Fibroblast of skin of right biceps (primary cell): ENCODE measurements at places on chromosomes 6 and 20.
A peak's percentile ranks its signal among the peaks of the same experiment; 100 is the strongest.

DNA sequence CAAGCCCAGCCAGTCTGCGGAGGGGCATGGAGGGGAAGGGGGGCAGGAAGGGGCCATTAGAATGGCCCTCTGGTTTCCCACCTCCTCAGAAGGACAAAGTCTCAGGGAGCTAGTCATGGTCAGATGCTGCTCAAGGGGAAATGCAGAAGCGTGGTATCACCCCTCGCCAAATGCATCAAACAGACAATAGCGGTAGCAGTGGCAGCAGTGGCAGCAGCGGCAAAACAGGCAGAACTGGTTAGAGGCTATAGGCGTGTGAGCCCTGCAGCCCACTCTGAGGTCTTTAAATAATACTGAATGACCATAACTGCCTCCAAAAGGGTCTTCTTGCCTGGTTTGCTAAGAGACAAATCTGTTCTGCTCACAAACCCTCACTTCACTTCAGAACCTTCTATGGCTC, 186.7 kb downstream of the TFAP2C start:
- DNase-seq = no peak

DNA sequence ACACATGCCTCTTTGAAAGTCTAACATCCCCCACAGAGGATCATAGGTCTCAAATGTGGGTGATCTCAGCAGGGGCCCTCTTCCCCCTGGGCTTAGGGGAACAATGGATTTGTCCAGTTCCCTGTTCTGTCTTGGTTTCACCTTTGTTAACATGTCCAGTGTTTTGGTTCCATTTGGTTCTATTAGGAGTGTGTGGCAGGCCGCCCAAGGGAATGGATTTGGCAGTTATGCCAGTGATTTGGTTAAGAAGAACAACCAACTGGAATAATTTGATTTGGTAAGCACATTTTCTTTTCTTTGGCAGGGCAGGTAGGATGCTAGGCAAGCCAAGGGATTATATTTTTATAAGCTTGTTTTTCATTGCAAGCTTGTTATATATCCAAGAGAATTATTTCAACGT, 28.5 kb upstream of the ENPP1 start:
- DNase-seq = no peak

DNA sequence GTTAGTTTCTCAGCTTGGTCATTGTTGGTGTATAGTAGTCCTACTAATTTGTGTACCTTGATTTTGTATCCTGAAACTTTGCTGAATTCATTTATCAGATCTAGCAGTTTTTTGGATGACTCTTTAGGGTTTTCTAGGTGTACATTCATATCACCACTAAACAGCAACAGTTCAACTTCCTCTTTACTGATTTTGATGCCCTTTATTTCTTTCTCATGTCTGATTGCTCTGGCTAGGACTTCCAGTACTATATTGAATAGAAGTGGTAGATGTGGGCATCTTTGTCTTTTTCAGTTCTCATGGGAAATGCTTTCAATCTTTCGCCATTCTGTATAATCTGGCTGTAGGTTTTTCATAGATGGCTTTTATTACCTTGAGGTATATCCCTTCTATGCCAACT, 61.3 kb upstream of the HEY2 start:
- DNase-seq = no peak

DNA sequence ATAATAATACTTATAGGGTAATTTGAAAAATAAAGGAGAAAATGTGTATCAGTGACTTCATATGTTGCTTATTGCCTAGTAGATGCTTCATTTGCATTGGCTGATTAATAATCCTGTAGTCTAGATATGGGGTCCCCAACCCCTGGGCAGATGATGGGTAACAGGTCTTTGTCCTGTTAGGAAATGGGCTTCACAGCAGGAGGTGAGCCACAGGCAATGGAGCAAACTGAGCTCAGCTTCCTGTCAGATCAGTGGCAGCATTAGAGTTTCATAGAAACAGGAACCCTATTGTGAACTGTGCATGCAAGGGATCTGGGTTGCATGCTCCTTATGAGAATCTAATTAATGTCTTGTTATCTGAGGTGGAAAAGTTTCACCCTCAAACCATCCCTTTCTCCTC, 1049.5 kb upstream of the EPHA7 start:
- DNase-seq = no peak

DNA sequence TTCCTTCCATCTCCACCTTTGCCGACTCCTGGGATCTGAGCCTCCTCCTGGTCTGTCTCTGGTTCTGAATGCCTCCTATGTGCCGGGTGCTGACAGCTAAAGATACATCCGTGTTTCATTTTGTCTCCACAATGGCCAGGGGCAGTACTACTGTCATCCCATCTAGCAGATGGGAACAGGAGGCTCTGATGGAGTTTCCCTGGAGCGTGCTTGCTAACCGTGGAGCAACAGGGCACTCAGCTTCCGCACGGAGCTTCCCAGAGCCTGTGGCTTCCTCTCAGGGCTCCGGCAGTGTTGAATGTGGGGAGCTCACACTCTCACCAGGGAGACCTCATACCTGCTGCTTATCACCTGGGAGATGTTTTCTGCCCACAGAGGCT, 11.9 kb upstream of the NPBWR2 start:
- no peak for DNase-seq

DNA sequence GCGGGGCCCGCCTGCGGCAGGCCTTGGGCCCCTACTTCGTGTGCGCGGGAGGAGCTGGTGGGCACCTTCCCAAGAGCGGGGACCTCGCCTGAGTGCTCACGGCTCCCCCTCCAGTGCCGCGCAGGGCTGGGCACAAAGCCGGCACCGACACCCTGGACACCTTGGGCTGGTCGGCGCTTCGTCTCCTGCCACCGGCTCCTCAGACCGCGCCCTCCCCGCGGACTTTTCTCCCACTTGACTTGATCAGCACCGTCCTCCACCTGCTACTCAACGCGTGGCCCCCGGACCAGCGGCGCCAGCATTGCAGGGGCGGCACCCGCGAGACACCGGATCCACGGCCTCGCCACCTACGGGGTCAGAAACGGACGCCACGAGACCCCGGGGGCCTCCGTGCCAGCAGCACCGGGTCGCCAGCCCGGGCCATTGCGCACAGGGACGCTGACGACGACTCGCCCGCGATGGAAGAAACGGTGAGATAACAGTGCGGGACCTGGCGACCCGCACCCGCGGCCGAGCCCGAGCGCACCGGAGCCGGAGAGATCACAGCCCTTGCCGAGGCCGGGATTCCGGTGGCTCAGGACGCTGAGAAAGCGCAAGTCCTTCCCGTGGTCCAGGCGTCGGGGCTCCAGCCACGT, 154.2 kb downstream of the DLL1 start:
- no peak for DNase-seq

DNA sequence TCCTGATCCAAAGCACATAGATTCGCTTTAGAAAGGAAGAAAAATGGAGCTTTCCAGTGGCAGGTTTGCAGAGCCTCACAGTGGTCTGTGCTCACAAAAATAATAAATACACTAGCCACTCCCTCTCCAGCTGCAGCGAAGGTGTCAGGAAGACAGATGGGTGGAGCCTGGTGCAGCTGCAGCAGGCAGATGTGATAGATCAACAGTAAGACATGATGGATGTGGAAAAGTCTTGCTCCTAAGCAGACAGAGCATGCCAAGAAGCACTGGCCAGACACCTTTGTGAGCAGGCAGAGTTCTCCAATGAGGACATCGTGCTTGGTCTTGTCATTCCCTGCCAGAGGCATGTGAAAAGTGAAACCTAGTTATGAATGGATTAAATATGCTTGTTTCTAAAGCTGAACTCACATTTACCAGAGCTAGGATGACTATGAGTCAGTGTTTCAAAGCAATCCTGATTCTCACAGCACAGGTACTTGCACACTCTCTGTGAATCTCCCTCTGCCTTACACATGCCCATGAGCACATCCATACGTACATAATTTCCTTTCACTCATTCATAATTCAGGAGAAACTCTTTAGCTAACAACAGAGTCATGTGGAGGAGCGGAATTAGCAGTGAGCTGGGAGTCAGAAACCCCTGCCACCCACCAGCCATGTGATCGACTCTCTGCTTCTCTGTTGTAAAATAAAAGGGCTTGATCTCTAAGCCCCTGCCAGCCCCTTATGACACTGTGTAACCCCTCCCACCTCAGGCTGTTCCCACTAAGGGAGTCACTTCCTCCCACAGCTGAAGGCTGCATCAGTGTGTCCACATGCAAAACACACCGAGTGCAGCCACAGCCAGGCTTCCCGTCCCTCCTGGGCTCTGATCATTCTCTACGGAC, 111.2 kb downstream of the SCML4 start:
- DNase-seq = peak; percentile 56

GRCh38 chr6:64217721-64218620, 582.4 kb downstream of the PHF3 start:
- peak; percentile 76 for DNase-seq

DNA sequence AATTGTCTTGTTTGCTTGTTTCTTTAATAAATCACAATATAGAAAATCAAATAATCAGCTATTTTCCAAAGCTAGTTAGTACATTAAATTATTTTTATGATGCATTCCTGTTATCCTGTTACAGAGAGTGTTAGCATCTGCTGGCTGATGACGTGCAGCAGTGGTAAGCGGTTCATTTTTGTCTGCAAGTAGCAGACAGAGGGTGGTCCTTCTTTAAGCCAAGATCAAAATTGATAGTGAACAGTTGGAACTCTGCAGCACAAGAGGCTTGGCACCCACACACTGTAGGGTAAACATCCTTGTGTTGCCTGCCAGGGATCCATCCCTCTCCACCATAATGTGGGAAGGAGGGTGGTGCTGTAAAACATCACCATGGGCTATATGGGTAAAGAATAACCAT, 158.3 kb downstream of the FRK start:
- DNase-seq = no peak

DNA sequence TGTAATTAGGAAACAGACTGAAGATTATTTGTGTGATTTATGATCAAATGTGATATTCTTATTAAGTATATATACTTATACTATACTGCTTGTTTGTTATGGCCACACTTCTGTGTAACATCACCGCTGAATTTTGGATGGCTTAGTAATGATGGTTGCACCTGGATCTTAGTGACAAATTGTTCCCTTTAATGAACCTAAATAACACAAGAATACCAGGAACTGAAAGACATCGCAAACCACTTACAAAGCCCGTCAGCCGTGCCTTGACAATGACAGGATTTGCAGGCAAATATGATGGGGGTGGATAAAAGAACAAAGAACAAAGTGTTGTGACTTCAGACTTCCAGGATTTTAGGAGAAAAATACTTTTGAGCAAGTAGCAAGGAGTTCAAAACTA, 67.1 kb downstream of the LAMP5 start:
- no peak for DNase-seq

DNA sequence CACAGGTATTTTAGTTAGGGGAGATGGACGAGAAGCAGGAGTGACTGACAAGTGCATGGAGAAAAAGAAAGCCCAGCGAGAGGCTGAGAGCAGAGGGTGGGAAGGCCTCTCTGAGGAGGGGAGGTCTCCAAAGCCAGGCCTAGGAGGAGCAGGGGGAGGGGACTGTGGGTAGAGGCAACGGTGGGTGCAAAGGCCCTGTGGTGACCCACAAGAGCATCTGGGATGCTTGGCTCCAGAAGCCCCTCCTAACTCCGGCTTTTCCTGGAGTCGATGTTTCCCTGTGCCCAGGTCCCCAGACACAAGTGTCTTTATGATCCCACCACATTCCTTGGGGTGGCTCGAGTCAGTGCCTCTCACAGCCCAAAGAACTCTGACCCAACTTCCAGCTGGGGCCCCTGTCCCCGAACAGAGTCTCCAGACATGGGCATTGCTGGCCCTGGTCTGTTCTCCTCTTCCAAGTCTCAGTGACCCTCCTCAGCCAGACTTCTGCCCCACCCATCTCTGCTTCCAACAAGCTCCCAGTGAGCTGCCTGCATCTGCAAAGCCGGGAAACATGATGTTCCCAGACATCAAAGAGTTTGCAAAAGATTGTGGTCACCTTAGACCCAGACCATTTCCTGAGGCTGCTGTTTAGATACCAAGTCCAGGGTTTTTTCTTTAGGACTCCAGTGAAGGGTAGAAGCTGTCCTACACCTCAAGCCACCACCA, 11.1 kb upstream of the BMP7 start:
- DNase-seq = no peak

GRCh38 chr6:23656255-23657194, 469.5 kb upstream of the NRSN1 start:
- peak; percentile 5 for DNase-seq

DNA sequence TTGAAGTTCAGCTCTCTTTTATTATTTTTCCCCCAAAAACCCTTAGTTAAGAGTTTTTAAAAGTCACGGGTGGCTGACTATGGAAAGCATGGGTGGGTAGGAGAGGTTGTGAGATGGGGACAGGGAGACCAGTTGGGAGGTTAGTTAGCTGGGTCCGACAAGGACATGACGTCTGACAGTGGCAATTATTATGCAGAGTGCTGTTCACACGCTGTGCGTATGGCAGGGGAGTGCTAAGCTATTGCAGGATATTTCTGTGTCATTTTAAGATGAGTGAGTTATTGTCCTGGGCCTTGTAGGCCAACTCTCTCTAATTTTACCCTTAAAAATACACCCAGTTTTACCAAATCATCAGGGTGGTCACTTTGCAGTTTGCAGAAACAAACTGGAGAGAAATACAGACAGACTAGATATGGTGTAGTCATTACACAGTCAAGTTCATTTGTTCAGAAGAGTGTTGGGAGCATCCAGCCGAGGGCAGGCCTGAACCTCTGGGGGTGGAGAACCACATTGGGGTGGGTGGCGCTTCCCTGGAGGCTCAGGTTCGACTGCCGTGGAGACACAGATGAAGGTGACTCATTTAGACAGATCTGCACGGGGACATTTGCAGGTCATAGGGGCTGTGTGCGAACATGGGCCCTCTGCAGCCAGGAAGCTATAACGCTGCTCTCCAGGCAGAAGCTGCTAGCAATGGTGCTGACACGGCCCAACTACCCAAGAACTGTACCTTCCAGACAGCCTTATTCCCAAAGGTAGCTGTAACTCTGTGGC, 307.6 kb downstream of the QKI start:
- DNase-seq = no peak

DNA sequence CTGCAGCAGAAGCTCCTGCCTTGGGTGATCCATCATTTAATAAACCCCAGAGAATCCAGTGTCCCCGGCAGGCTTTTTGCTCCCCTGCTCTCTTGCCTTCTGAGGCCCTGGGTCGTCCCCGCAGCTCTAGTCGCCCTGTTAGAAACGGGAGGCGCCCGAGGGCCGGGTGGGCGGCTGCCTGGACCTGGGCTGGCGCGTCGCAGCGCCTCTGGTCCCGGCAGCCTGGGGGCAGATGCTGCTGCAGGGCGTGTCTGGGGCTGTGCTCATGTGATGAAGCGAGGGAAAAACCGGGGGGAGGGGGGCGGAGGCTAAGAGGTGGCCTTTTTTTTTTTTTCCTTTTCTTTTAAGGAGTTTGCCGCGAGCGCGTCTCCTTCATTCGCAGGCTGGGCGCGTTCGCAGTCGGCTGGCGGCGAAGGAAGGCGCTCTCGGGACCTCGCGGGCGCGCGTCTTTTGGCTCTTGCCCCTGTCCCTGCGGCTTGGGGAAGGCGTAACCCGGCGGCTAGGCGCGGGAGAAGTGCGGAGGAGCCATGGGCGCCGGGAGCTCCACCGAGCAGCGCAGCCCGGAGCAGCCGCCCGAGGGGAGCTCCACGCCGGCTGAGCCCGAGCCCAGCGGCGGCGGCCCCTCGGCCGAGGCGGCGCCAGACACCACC, 394 bp downstream of the AKAP12 start:
- peak; percentile 88 for DNase-seq

- DNase-seq = no peak
Observed at GRCh38 chr6:35341557-35341956, 801 bp upstream of the PPARD start.
